Mesenteric fat pad (tissue), 1 donor: ENCODE measurements at places on chromosomes 13 and 19.

GRCh38 chr19:30214651-30215051 lies 157.5 kb upstream of the ZNF536 start:
- DNase-seq, result peak; percentile 20

DNA sequence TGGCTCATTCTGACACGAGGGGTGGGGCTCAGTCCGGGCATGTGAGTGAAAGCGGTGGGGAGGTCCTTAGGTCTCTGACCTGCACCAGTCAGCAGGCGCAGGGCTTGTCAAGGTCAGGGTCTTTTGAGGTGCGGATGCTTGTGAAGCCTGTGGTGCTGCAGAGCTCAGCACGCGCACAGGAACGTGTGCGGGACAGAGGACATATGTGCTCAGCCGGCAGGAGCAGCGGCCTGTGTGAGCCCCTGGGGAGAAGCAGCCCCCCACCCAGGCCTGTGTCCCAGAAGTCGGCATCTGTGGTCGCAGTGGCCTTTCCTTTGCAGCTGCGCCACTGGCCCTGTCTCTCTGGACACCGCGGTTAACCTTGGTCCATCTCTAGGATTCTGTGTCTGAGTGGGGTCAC lies 30.9 kb downstream of the ATP4B start:
- no peak for DNase-seq

DNA sequence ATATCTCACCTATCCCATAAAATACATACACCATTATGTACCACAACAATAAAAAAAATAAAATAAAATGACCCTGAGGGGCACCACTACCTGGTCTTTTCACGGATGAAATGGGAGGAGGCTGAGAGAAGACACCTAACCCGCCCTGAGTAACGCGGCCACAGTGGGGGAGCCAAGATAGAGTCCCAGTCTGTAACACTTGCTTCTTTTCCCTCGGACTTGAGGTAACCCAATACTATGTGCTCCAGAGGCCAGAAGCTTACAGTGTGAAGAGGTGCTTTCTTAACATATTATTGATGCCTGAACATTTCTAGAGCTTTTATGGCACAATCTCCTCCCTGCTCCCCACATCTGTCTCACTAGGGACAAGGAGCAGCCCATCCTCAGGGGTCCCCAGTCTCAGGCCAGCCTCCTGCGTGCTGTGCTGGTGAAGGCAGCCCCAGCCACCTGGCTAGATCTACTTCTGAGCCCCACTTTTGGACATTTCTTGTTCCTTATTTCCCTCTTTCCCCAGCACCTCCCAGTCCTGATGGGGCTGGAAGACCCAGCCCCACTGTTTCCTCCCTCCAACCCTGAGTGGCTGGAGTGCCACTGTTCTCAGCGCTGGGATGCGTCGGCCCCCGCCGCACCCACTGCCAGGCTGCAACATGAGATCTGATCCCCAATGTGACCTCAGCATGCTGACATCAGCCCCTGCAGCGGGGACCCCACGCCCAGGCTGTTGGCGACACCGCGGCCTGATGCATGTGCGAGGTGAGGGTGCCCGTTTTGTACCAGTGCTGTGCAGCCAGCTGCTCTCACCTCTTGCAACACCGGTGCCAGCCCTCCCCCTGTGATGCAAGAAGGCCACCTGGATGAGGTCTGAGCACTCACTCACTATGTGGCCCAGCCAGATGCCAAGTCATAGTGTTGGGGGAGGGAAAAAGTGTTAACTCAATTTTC lies 143.3 kb downstream of the DCLK1 start:
- DNase-seq, result no peak

DNA sequence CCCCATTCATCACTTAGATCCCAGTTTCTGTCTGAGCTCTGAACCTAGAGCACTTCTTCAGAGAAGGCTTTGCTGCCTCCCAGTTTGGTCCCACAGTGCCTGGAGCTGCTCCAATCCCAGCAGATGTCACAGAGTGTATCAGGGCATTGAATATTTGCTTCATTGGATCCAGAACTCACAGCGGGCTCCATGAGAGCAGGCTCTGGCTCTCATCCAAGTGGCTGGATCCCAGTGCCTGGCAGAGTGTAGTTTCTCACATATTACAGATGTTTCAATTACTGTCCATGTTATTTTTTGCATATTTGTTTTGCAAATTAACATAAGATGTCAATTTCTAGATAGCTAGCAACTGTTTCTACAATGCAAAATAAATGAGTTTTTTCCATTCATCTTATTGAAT lies 50.6 kb downstream of the MYO16 start:
- DNase-seq, result no peak

DNA sequence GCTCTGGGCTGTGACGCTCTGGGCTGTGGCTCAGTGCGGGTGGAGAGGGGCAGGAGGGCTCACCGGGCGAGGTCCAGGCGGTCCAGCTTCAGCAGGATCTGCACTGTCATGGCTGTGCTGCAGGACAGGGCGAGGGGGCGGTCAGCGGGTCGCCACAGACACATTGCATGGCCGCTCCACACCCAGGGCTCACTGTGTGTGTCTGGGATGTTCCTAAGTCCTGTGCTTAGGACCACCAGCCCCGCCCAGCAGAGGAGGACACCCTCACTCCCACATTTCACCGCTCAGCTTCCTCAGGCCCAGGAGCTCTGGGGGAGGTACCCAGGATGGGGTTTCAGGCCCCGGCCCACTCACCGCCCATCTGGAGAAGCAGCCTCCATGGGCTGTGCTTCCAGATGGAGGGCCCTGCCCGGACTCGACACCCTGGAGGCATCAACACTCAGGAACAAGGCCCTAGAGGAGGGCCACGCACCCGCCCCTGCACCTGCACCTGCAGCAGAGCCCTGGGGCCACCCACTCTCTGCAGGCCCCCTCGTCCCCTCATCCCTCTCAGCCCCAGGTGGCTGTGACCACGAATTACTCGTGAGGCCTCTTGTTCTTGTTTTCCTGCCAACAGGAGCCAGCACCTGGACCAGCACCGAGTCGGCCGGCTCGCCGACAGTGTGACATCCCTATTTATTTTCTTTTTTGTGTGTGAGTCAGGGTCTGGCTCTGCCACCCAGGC lies 9.7 kb upstream of the CERS1 start:
- no peak for DNase-seq

GRCh38 chr13:83215627-83216026 lies 666.6 kb downstream of the SLITRK1 start:
- DNase-seq, result no peak
